ENCODE measurements at places on chromosomes 4 and X.

DNA sequence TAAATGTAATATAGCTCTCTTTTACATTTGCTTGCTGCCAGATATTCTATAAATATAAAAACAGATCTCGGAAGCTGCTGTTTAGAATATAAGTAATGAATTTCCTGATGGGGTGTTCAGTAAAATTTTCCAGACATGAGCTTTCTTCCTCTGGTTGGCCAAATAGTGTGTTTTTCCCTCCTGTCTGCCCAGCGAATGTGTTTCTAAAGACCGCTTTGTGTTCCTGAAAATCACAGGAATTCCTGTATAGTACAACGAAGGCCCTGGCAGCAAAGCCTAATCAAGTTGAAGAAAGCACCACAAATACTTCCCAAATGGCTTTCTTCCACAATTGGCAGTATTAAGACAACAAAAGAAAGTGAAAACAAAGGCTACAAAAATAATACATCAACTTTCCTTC lies 494.1 kb downstream of the INPP4B start:
- no peak for DNase-seq

GRCh38 chr4:152112190-152112589 lies 351.4 kb upstream of the GATB start:
- DNase-seq, result no peak

- DNase-seq, result no peak
Measured at GRCh38 chr4:163470391-163470790, 3.2 kb downstream of the TKTL2 start.

GRCh38 chrX:118526149-118526548 lies 30.5 kb downstream of the DOCK11 start:
- no peak for DNase-seq

- DNase-seq, result no peak
Measured at GRCh38 chr4:184066584-184067300, 150.9 kb downstream of the ENPP6 start.

- no peak for DNase-seq
Measured at GRCh38 chrX:29561417-29561816, 653.9 kb upstream of the MAGEB2 start.

- DNase-seq, result no peak
Measured at GRCh38 chr4:170336238-170336775, 246.6 kb upstream of the AADAT start.

DNA sequence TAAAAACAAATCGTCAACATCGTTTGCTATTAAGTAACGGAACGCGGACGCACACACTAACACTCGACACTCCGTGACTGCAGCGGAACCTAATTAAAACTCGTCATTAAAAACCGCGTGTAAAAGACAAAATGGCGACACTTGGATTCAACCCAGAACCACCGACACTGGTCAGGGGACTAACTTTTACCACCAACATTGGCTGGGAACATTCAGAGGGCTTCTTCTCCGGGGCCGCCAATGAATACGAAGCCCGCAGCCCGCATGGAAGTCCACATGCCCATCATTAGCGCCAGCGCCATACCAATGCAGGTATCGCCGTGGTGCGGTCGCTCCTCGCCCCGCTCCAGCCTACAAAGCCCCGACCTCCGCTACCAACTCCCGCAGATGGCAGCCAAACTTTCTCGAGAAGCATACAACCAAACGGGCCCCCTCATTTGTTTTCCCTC lies 498 bp downstream of the RBMX start:
- peak; percentile 0 for DNase-seq

GRCh38 chr4:63693321-63693720 lies 715.9 kb downstream of the TECRL start:
- DNase-seq, result no peak

- DNase-seq, result no peak
Measured at GRCh38 chrX:41909068-41909467, 14.3 kb downstream of the CASK start.
